ENCODE measurements at places on chromosomes 5 and 9. TPM values are rescaled to one million over a fixed set of nuclear protein-coding genes. Genes with fewer than 3 reads are reported as not detected.
A peak's percentile ranks its signal among the peaks of the same experiment; 100 is the strongest.

Gene OR1Q1
- not detected for total RNA-seq

DNA sequence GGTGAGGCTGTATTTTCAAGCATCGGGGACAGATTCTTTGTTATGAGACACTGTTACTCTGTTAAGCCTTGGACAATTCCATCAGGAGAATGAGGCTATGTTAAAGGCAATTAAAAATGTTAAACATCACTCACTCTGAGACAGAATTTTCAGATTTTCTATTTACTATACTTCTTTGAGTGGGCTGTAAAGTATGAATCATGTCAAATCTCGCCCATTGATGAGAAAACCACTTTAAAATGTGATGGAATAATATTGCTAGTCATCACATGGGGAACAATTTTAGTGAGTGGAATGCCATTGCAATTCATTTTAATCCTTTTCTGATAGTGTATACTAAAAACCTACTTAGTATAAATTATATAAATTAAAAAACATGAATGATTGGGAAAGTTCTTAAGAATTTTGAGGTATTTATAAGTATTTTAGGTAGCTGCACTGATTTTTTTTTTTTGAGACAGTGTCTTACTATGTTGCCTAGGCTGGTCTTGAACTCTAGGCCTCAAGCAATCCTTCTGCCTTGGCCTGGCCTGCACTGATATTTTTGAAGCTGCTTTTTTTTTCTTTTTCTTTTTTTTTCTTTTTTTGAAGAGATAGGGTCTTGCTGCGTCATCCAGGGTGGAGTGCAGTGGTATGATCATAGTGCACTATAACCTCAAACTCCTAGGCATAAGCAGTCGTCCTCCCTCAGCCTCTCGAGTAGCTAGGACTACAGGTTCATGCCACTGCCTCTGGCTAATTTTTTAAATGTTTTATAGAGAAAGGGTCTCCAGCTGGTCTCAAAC lies 73.2 kb downstream of the KIAA1958 start:
- DNase-seq: no peak

DNA sequence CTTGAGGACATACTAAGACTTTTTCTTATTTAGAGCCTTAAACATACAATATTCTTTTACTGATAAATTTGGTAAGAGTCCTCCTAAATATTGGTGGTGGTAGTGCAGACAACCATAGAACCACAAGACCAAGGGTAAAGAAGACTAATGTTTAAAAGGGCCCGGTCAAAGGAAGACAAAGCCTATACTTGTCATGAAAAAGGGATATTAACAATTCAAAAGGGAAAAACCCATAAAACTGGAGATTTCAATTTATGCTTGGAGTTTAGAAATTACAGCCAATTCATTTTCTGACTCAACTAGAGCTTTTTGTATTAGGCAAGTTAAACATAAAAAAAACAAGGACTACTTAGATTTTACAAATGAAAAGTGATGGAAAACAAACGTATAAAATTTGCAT lies 24.4 kb downstream of the FEM1C start:
- DNase-seq: no peak

DNA sequence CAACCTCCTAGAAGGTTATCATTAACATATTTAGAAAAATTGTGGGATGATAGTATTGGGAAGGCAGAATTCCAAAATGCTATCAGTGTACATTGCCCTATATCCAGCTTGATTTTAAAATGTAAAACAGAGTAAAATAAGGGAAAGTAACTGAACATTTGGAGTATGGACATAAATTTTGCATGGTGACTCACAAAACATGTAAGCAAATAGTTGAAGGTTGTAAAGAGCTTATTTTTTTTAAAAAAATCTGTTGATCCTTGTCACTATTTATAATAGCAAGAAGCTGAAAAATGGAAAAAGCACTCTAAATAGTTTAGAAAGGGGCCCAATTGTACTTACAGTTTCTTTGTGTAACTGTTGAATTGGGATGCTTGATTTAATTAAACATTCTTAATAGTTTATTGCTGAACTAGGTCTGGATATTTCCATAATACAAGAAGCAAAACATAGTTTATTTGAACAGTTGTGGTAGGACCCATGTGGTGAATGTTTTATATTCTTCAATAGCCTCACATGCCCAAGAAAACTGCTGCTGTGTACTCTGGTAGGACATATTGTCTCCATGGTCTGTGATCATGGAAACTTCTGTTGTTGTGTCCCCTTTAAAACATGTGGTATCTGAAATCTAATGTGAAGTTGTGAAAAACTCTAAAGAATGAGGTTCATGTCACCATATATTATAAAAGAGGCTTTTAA lies 82.4 kb downstream of the NNT start:
- DNase-seq: no peak

DNA sequence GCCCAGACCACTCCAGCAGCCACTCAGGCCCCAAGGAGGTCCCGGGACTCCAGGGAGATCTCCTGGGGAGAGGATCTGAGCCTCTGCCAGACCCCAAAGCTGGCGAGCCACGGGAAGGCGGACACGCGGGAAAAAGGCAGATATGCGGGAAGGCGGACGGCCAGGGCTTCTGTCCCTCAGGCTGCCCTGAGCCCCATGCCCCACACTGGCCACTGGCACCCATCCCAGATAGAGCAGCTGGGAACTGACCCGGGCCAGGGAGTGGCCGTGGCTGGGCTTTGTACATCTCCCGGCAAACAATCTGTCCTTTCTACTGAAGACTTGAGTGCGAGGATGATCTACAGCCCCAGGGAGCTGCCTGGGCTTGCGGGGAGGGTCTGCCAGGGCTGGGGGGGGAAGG lies 21.1 kb upstream of the NOTCH1 start:
- peak; percentile 87 for DNase-seq
